Mesendoderm (in vitro differentiated cells): ENCODE measurements at places on chromosomes 13 and 19.

DNA sequence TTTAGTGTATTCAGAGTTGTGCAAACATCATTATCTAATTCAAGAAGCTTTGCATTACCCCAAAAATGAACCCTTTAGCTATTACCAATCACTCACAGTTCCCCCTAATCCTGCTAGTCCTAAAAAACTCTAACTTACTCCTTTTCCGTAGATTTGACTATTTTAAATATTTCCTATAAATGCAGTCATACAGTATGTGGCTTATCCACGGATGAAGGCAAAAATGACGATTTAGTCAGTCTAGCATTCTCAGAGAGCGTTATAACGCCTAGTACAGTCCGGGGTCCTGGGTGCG lies 587 bp upstream of the ZNF383 start:
- DNase-seq = no peak

DNA sequence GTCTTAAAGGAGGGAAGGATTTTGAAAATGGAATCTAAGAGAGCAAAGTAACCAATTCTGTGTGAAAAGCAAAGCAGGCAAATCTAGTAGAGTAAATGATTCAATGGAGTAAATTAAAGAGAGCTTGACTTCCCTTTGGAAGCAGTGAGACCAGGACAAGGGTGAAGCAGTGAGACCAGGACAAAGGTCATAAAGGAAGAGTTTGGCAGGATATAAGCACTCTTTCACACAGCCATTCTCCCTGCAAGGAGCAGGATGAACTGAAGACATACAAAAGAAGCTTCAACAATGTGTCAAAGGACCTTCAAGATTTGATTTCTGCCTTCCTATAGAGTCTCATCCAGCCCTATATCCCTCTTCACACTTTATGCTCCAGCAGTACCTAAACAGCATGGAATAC lies 123.8 kb downstream of the ENOX1 start:
- no peak for DNase-seq

DNA sequence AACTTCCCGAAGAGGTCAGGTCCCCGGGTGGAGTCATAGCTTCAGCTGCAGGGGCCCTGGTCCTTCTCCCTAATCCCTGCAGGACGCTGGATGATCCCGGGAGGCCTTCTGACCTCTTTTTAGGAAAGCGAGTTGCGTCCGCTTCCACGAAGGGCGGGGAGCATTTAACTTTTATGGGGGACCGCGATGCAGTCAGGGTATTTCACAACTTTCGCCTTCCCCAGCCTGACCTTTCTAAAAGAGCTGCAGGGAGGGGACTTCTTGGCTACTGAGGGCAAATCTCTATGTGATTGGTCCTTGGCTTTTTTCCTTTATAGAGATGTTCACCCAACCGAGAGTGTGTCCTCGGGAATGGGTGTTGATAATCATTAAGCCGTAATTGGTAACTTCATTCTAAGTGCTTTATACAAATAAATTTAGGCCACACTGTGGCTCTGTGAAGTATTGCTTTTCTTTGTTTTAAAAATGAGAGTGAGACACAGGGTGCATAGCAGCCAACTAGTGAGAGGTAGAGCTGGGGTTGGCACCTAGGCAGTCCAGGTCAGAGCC lies 778 bp downstream of the ZNF230 start:
- DNase-seq = no peak

GRCh38 chr13:30569901-30570576 lies 47.7 kb upstream of the USPL1 start:
- peak; percentile 69 for DNase-seq

DNA sequence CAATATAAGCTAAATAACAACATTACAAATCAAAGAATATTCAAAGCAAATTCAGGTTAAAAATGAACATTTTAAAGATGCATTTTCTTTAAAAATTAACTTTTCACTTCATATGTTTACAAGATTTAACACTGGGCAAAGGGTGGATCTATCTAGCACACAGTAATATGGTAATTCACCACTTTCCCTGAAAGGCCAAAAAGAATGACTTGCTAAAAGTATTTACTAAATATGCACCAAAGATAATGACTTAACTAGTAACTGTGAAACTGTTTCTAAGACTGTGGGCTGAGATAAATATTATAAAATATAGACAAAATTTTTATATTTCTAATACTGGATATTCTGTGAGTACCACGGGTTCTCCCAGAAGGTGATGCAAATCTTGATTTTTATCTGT lies 4.5 kb upstream of the EEF1AKMT1 start:
- no peak for DNase-seq

- no peak for DNase-seq
Observed at GRCh38 chr13:102617697-102618350, 21.0 kb downstream of the TPP2 start.

DNA sequence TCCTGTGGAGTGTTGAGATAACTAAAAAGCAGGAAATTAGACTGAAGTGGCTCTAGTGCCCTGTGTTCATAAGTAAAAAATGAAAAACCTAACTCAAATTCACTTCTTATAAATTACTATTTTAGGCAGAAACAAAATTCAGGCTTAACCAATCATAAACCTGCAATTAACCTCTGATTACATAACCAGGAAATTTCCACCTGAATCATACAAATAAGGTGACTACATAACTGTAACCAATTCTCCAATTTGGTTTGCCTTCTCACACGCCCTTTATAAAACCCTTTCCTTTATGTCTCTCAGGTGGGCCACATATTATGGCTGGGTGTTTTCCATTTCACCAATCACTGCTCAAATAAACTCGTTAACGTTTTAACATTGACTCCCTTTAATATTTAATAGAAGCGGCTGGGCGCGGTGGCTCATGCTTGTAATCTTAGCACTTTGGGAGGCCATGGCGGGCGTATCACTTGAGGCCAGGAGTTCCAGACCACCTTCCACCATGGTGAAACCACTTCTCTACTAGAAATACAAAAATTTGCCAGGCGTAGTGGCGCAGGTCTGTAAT lies 22.9 kb upstream of the ZNF724 start:
- DNase-seq = no peak

GRCh38 chr13:20297181-20297580 lies 65.1 kb upstream of the GJB6 start:
- no peak for DNase-seq

DNA sequence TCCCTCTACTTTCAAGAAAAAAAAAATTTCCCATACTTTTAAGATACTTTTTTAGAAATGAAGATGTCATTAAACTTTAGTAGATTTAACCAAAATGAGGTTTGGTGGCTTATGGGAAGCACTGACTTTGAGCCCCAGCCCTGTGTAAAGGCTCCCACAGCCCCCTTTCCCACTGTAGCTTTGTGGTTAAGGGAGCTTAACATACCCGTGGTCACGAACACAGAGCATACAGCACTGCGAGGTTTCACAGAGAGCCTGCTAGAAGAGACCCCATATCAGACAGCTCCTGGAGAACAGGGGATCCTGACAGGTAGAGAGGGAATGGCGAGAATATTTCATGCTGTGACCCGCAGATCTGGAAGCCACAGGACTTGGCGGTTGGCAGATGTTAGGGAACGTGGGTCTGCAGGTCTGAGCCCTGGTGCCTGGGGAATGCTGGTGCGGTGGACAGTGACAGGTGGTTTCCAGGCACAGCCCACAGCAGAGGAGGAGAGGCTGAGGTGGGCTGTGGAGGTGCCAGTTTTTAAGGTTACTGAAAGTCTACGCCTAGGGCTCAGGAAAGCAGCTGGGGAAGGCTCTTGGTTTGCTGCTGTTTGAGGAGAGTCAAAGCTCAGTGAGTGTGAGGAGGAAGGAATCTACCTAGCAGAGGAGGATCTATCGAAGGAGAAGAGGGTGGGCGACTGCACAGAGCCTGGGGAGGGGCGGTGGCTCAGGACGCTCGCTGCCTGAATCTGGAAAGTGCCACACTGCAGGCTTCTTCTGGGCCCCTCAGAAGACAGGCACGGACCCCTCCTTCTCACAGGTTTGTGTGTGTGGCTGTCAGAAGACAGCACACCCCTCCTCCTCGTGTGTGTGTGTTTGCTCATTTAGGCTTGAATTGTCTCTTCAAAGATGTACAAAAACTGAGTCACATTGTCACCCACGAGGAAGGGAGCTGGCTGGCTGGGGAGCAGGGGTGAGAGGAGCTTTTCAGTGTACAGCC lies 49.9 kb downstream of the SLC7A9 start:
- DNase-seq = no peak

DNA sequence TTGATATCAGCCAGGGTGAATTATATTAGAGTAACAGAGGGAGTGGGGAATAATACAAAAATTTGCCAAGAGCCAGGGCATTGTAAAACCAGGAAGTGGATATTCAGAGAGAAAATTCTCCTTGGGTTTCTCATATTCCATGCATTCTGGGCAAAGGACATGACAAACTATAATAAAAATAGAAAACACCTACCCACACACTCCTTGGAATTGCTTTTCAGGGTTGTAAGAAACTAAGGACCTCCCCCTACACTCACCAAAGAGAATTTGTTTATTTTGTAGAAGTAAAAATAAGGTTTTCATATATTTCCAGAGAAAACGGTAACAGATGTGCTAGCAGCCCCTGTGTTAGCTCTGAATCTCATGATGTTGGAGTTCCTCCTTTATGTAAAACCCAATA lies 649.6 kb downstream of the SLITRK1 start:
- DNase-seq = no peak

- DNase-seq = no peak
Observed at GRCh38 chr19:42274065-42274682, 5.1 kb downstream of the CIC start.

DNA sequence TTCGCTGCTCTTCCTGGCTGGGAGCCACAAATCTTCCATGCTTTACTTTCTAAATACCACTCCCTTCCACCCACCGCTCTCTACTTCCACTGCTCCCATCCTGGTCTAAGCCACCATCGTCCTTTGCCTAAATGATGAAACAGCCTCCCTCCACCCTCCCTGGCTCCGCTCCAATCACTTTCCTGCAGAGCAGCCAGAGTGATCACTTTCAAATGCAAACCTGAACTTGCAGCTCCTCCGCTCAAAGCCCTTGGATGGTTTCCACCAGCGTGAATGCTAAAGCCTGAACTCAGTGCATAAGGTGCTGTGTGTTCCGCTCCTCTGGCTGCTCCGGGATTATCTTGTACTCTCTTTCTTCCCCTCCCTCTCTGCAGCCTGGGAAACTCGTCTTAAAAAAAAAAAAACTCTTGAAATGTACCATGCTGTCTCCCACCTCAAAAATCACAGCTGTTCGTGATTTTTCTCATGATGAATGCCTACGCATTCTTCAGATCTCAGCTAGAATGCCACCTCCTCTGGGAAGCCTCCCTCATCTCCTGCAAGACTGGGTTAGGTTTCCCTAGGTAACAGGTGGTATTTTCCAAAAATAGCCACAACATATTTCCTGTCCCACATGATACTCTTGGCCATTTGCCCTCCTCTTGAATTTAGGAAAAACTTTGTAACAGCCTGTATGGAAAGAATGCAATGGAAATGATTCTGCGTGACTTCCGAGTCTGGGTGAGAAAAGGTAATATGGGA lies 3.7 kb upstream of the SIN3B start:
- peak; percentile 77 for DNase-seq

- DNase-seq = peak; percentile 23
Observed at GRCh38 chr19:33193865-33194362, at the start of gene LRP3. Gene LRP3, plus strand, starts transcription at chr19:33194330. Its CDS starts 456 bp downstream, at chr19:33194786.

GRCh38 chr19:33235996-33236350 lies 10.3 kb upstream of the SLC7A10 start:
- no peak for DNase-seq

DNA sequence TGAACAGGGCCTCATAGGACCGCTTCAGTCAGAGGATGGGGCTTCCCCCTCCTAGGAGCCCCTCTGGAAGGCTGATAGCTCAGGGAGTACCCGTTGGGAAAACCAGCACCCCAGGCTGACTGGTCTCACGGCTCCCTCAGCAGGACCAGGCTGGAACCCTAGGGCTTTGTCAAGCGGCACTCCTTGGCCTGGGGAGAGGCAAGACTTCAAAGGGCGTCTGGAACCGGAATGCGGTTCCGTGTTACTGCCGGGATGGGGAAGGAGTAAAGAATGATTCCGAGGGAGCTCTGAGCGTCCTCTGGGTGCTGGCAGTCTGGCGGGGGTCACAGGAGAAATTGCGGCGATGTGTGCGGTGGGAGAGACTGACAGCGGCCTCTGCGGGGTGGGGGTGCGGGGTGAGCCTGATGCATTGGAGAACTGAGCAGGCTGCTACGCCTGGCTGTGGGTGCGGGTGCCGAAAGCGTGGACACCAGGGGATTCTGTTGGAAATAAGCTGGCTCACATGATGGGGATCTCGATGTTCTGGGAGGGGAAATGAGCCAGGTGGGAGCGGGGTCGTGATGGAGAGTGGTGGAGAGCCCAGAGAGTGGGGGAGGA lies 1.9 kb downstream of the COX6B2 start:
- DNase-seq = no peak

- no peak for DNase-seq
Observed at GRCh38 chr13:92197669-92198068, 799.2 kb downstream of the GPC5 start.

GRCh38 chr19:7468840-7469239 lies 20.0 kb downstream of the PEX11G start:
- no peak for DNase-seq

- no peak for DNase-seq
Observed at GRCh38 chr19:3338541-3339181, 27.7 kb upstream of the NFIC start.

- no peak for DNase-seq
Observed at GRCh38 chr19:29489172-29489951, 36.4 kb upstream of the VSTM2B start.

DNA sequence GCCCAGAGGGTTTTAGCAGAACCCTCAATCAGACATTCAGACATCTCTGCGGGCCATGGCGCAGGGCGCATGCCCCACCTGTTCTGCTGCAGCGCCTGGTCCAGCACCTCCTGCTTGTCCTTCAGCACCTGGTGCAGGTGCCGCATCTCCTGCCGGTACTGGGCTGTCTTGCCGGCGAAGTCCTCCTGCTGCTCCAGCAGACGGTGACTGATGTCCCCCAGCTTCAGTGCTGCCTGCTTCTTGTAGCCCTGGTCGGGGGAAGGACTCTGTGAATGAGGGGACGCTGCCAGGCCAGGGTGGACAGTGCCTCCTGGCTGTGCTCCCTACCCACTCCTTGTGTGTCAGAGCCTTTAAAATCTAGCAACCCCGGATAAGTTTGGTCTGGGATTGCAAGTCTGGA lies 12.2 kb upstream of the SLC7A9 start:
- DNase-seq = no peak

DNA sequence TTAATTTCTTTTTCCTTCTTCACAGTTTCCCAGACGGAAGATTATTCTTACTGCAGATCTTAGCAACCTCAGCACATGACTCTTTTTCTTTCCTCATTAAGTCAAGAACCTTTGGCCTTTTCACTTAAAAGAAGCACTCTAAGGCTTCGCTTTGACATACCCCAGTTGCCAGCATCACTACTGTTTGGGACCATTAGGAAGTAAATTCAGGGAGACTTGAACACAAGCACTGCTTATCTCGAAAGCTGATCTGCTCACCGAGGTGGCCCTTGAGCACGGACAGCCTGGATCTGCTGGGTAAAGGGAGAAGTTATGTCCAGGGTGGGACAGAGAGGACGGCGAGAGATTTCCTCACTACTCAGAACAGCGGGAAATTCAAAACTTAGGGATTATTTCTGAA lies 151.4 kb upstream of the RNF113B start:
- no peak for DNase-seq

GRCh38 chr13:42266473-42266872 lies 5.5 kb upstream of the AKAP11 start:
- peak; percentile 35 for DNase-seq

- no peak for DNase-seq
Observed at GRCh38 chr13:68727165-68727564, 1380.5 kb upstream of the ATXN8OS start.

GRCh38 chr19:3108775-3109174 lies 14.6 kb downstream of the GNA11 start:
- peak; percentile 76 for DNase-seq
